Aorta (tissue), 5 donors: ENCODE measurements at places on chromosomes 7 and 10. TPM values are rescaled to one million over a fixed set of nuclear protein-coding genes. Genes with fewer than 3 reads are reported as not detected.

DNA sequence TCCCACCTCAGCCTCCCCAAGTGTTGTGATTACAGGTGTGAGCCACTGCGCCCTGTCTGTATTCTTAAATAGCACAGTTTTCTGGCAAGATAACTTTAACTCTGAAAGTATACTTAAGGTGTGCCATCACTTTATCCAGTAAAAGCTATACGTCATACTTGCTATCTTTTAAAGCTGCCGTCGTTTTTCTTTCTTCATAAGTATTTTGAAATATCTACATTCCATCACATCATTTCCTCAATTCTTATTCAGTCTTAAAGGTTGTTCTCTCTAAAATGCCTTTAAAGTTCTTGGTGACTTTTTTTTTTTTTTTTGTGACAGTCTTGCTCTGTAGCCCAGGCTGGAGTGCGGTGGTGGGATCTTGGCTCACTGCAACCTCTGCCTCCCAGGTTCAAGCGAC is 34.7 kb downstream of the PTPN12 start:
- no peak overlapping the region for H3K27ac ChIP-seq
- no peak for DNase-seq
- H3K27me3 ChIP-seq: no peaks in the 10 kb centered on the region

DNA sequence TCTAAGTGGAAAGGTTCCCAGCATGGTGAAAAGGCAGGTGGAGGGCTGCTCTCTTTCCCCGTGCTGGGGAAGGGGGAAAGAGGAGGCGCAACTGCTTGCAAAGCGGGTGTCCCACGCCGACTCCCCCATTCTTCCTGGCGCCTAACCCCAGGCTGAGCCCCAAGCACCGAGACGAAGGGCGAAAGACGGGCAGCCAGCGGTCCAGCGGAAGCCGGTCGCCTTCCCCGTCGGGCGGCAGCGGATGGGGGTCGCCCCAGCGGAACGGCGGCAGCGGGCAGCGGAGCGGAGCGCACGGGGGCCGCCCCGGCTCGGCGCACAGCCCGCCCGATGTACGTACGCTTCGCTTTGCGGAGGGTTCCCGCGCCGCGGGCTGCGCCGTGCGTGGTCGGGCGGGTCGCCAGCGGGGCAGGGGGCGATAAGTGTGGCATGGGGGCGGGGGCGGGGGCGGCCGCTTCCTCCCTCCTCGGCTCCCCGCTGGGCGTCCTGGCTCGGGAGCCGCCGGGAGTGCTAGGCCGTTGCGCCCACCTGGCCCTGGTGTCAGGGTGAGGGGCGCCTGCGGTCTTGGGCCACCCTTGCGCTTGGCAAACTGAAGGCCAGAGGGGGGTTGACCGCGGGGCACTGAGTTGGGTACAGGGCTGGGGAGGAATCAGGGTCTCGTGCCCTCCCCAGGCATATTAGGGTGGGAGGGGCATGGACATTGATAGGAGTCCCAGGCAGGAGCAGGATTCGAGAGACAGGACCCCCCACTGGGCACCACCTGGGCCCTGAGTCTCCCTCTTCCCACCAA is 35.2 kb upstream of the HSPB1 start:
- H3K36me3 ChIP-seq: no peaks in the 10 kb centered on the region
- no peak overlapping the region for H3K27ac ChIP-seq
- no peaks in the 10 kb centered on the region for H3K27me3 ChIP-seq
- peak; percentile 76 for DNase-seq
- no peaks in the 10 kb centered on the region for H3K4me1 ChIP-seq

- H3K27me3 ChIP-seq: no peaks in the 10 kb centered on the region
- no peaks in the 10 kb centered on the region for H3K4me1 ChIP-seq
- H3K36me3 ChIP-seq: no peaks in the 10 kb centered on the region
- DNase-seq: no peak
- no peak overlapping the region for H3K4me3 ChIP-seq
Measured at GRCh38 chr7:48360574-48360973, 189.3 kb downstream of the ABCA13 start.

GRCh38 chr7:27153526-27153925 is 1.1 kb upstream of the HOXA3 start:
- peaks cover 2% of the 10 kb centered on the region for H3K4me1 ChIP-seq
- H3K36me3 ChIP-seq: no peaks in the 10 kb centered on the region
- DNase-seq: no peak
- H3K27ac ChIP-seq: no peak overlapping the region

GRCh38 chr7:12032146-12032545 is 178.9 kb upstream of the TMEM106B start:
- no peaks in the 10 kb centered on the region for H3K27me3 ChIP-seq
- no peaks in the 10 kb centered on the region for H3K36me3 ChIP-seq
- H3K4me1 ChIP-seq: no peaks in the 10 kb centered on the region
- no peak overlapping the region for H3K4me3 ChIP-seq
- DNase-seq: no peak

DNA sequence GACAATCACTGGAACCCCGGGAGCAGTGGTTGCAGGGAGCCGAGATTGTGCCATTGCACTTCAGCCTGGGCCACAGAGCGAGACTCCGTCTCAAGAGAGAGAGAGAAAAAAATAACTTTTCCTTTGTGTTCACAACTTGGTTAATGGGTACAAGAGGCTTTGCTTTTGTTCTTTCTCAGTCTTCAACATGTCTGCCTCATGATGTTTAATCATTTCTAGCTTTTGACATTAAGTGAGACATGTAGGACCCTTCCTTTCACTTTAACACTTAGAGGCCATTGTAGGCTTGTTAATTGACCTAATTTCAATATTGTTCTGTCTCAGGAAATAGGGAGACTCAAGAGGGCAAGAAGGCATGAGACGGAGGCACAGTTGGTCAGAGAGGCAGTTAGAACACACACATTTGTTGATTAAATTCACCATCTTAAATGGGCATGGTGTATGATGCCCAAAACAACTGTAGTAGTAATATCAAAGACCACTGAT is 9.3 kb upstream of the CRCP start:
- no peaks in the 10 kb centered on the region for H3K27me3 ChIP-seq
- H3K27ac ChIP-seq: no peak overlapping the region
- H3K36me3 ChIP-seq: no peaks in the 10 kb centered on the region
- H3K4me1 ChIP-seq: no peaks in the 10 kb centered on the region
- no peak for DNase-seq
- no peak overlapping the region for H3K4me3 ChIP-seq

Gene GATA3
- 2.0 TPM for total RNA-seq

Gene NRP1
- 221 TPM for total RNA-seq

Gene NKX6-2
- not detected for total RNA-seq

Gene LRIT1
- total RNA-seq: not detected

DNA sequence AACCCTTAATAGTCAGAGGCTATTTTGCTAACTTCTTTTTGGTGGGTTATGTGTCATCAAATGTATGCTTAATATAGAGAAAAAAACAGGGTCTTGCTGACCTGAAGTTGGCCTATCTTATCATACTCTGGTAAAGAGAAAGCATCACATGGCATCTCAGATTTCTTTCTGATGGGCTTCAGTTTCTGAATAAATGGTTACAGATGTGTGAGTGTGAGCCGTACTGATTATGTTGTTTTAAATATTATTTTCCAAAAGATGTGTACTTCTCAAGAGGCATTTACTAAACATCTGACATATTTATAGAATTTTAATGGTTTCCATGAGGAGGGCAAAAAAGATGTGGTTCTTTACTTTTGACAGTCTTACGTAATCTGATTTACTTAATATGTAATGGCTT is 28.4 kb downstream of the BBS9 start:
- H3K4me1 ChIP-seq: no peaks in the 10 kb centered on the region
- no peak for DNase-seq
- no peaks in the 10 kb centered on the region for H3K36me3 ChIP-seq
- H3K27ac ChIP-seq: no peak overlapping the region
- no peaks in the 10 kb centered on the region for H3K27me3 ChIP-seq

- no peaks in the 10 kb centered on the region for H3K4me1 ChIP-seq
- H3K4me3 ChIP-seq: no peak overlapping the region
- H3K27ac ChIP-seq: no peak overlapping the region
- no peak for DNase-seq
- H3K27me3 ChIP-seq: no peaks in the 10 kb centered on the region
- H3K36me3 ChIP-seq: no peaks in the 10 kb centered on the region
Measured at GRCh38 chr10:12594448-12594944, 245.1 kb downstream of the CAMK1D start.

GRCh38 chr7:2169923-2170575 is 62.7 kb downstream of the MAD1L1 start:
- H3K4me3 ChIP-seq: no peak overlapping the region
- no peak for DNase-seq

- no peak overlapping the region for H3K27ac ChIP-seq
- DNase-seq: no peak
- no peaks in the 10 kb centered on the region for H3K27me3 ChIP-seq
Measured at GRCh38 chr7:111363099-111363498, 199.2 kb downstream of the IMMP2L start.
